ENCODE measurements at places on chromosomes 1 and 21.

- no peak for DNase-seq
Measured at GRCh38 chr1:218436346-218436745, 91.2 kb downstream of the TGFB2 start.

DNA sequence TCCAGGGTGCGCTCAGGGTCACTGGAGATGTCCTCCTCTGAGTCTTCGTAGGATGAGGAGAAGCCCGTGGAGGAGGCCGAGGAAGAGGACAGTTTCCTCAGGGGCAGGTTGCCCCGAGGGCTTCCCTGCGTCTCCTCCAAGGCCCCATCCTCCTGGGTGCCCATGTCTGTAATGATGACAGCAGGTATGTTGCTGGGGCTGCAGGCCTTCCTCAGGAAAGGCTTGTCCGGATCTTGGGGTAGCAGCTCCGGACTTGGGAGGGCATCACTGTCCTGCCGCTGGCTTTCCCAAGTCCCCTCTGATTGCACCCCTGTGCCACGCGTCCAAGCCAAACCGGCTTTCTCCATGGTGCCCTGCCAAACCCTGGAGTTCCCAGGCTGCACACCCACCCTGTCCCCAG is 3.5 kb downstream of the ITPKB start:
- no peak for DNase-seq

DNA sequence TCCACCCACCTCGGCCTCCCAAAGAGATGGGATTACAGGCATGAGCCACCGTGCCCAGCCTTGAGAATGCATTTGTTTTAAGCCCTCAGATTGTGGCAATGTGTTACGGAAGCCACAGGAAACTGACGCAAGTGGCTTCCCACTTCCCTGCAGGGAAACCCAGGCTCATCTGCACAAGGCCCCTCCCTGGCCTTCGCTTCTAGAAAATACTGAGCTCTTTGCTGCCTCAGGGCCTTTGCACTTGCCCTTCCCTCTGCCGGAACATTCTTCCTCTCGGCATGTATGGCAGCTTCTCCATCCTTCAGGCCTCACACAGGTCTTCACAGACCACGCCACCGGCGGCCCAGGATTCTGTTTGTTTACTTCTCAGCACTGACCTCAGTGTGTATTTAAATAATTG is 137.0 kb upstream of the TMEM51 start:
- no peak for DNase-seq

DNA sequence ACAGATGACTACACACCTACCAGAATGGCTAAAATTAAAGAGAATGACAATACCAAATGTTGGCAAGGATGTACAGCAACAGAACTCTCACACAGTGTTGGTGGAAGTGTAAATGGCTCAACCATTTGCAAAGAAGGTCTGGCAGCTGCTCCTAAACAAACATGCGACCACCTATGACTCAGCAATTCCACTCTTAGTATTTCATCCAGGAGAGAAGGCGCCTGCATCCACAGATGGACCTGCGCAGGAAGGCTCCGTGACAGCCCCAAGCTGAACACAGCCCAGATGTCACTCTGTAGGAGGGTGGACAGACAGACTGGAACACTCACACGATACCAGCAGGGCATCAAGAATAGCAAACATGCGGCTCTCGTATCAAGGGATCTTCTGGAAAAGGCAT is 6.7 kb downstream of the PTTG1IP start:
- peak; percentile 41 for DNase-seq

DNA sequence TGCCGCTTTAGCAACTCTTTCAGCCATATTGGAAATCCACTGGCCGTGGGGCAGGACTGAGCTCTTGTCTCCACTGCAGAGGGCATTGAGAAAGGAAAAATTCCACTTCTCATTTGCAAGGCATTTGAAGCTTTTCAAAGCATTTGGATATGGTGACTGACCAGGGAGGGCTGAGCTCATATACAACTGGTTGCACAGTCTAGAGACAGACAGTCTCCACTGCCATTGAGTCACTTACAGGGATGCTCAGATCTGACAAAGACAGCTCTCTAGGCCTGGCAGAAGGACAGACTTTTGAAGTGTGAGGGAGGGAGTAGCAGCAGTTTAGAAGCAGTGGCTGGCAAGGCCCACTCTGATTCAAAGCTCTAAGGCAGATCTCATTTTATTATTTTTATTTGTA is 24.2 kb downstream of the NCF2 start:
- no peak for DNase-seq

GRCh38 chr1:96880626-96881025 is 159.0 kb downstream of the PTBP2 start:
- peak; percentile 40 for DNase-seq

DNA sequence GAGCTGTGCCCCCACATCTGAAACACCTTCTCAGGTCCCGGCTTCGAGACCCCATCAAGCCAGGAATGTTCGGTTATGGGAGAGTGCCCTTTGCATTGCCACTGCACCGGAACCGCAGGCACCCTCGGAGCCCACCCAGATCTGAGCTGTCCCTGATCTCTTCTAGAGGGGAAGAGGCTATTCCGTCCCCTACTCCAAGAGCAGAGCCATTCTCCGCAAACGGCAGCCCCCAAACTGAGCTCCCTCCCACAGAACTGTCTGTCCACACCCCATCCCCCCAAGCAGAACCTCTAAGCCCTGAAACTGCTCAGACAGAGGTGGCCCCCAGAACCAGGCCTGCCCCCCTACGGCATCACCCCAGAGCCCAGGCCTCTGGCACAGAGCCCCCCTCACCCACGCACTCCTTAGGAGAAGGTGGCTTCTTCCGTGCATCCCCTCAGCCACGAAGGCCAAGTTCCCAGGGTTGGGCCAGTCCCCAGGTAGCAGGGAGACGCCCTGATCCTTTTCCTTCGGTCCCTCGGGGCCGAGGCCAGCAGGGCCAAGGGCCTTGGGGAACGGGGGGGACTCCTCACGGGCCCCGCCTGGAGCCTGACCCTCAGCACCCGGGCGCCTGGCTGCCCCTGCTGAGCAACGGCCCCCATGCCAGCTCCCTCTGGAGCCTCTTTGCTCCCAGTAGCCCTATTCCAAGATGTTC is 4.3 kb downstream of the ADAMTSL4 start:
- no peak for DNase-seq

- no peak for DNase-seq
Measured at GRCh38 chr21:31974454-31974985, 101.7 kb downstream of the HUNK start.
